ENCODE measurements at places on chromosomes 7 and 10. TPM values are rescaled to one million over a fixed set of nuclear protein-coding genes. Genes with fewer than 3 reads are reported as not detected.
A peak's percentile ranks its signal among the peaks of the same experiment; 100 is the strongest.

DNA sequence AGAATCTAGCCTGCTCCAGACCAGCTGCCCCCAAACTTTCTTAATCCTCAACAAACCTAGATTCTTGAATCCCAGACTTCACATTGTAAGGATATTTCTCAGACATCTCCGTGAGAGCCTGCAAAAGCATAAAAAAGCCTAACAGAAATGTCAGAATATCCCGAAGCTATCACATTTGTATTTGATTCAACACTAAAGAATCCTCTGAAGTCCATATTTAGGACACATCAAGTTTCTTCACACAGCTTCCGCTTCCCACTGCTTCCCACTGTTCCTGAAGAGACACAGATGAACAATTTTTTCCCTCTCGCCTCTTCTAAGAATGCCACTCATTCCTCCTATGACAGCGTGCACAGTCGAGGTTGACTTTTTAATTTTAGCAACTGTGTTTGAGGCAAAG is 396.2 kb upstream of the IGFBP3 start:
- DNase-seq: peak; percentile 59

GRCh38 chr7:83751217-83751616 is 102.3 kb upstream of the SEMA3E start:
- no peak for DNase-seq

- no peak for DNase-seq
These were observed 288.5 kb downstream of the ZEB1 start for GRCh38 chr10:31607481-31607880.

- DNase-seq: peak; percentile 61
These were observed 20.8 kb downstream of the CYTH3 start for GRCh38 chr7:6251653-6252052.

DNA sequence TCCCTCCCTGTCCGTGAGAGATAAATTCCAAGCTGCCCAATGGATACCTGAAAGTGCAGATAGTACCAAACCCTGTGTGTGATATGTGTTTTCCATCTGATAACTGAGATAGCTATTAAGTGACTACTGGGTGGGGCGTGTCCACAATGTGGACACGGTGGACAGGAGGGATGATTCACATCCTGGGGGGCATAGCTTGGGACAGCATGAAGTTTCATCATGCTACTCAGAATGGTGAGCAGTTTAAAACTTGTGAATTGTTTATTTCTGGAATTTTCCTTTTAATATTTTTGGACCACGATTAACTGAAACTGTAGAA is 158.6 kb downstream of the CREB5 start:
- peak; percentile 56 for DNase-seq

DNA sequence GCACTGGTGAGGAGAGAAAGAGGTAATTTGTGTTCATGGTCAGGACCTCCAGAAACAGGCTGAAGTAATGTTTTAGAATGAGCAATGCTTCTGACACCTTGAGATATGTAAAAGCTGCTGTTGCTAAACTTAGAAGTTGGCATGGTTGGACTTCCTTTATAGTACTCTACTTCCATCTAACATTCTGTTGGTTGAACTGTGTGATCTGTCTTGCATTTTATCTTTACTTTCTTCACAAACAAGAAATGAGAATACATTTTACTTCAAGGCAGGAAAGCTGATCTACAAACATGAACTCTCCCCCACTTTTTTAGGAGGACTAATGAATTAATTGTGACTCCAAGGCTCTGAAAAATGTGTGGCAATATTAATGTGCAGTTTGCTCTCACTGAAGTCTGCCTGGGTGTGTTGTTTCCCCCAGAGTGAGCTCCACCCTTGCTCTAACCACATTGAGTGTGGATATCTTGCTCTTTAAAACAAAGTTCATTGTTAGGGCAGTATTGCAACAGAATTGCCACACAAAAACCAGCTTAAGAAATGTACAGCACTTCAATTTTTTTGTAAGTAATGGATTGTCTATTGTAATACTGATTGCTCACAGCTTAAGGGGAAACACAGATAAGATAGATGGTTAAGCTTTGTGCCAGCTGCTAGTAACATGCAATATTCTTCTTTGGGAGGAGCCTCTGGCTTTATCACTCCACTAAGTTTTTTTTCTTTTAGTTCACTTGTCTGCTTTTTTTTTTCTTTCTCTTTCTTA is 69.0 kb downstream of the ADD3 start:
- DNase-seq: peak; percentile 42

The LLCFC1 gene
- not detected for total RNA-seq

The PYROXD2 gene
- total RNA-seq: 9.5 TPM

The NPTX2 gene
- not detected for total RNA-seq

Measured in HFFc6 (cell line).